Stimulated activated CD4-positive, alpha-beta T cell treated with anti-CD3 and anti-CD28 coated beads, Interleukin-15, amount 100 ng/mL, for 48 hours (primary cell): ENCODE measurements at places on chromosomes 5 and 9.
A peak's percentile ranks its signal among the peaks of the same experiment; 100 is the strongest.

GRCh38 chr5:174188295-174188694, 142.8 kb downstream of the NSG2 start:
- no peak for DNase-seq

DNA sequence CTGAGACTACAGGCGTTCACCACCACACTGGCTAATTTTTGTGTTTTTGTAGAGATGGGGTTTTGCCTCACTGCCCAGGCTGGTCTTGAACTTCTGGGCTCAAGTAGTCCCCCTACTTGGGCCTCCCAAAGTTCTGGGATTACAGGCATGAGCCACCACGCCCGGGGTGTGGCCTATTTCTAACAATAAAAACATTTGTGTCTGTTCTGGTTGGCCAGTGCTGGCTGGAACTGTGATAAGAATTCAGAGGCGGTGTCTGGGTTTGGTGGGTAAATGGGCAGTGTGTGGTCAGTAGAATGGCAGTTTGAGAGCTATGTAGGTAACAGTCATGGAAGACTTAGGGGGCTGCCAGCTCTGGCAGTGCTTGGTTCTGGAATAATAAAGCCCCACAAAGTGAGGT, 46.9 kb upstream of the SYNPO start:
- no peak for DNase-seq

- no peak for DNase-seq
Observed at GRCh38 chr5:159864885-159865691, 51.2 kb upstream of the ADRA1B start.

DNA sequence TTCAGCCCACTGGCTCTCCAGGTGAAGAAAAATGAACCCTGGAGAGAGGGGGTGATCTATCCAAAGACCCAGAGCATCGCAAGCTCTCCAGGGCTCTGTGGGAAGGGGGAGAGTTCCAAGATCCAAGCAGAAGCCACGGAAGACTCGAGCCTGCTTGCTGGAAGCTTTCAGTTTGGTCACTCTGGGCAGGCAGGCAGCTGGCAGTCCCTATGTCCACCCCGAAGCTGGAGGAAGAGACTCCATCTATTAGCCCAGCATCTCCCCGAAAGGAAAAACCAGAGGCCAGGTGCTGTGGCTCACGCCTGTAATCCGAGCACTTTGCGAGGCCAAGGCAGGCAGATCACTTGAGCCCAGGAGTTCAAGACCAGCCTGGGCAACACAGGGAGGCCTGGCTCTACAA, 10.7 kb upstream of the SPARC start:
- DNase-seq: no peak

GRCh38 chr9:23826120-23826629, at the start of gene ELAVL2:
TSS of gene ELAVL2 (minus strand) at chr9:23826240. CDS start at chr9:23762234, 64,006 bp downstream.
- DNase-seq: peak; percentile 14

- no peak for DNase-seq
Observed at GRCh38 chr5:89930591-89931392, 478.8 kb downstream of the CETN3 start.

DNA sequence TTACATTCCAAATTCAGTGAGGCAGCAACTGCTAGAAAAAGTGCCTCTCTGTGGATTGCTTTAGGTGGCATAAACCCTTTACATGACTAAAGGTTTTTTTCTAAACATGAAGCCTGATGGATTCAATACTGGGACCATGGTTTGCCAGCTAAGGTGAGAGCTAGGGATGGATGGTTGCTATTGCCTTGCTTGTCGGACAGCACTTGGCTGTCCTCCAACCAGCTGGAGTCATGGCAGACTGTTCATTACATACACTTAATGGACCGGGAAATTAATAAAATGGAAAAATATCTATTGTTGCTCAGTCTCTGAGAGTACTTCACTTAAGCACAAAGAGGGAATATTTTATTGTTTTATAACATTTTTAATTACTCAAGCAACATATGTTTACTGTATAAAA, 116.9 kb upstream of the TRPC7 start:
- no peak for DNase-seq

DNA sequence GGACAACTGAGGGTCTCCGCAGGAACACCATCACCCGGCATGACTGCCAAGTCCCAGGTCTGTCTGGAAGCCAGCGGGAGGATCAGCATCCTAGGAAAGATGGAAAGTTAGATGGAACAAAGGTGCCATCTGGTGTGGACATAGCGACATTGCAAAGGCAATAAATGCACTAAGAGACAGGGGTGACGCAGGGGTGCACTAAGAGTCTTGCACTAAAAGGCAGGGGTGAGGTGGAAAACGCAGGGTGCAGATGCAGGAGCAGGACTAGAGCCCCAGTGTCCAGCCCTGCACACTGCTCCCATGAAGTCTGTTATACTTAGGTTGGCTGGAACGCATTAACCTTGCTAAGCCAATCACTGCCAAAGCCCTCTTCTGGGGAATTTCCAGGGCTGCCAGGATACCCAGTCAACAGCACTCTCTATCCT, 15.5 kb downstream of the ATOX1 start:
- no peak for DNase-seq

DNA sequence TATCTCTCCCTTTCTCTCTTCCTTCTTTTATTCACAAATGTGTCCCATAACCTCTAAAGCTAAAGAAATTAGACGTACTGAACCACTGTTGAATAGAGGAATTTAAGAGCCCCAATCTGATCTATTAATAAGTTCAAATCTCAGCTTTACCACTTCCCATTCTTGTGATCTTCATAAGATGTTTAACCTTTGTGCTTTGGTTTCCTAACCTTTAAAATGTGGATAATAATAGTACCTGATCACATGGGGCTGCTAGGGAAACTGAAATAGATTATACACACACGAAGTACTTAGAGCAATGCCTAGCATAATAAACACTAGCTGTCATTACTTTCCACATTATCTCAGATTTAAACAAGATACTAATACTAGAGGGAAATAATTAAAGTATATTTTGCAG, 324.3 kb upstream of the SEMA6A start:
- DNase-seq: no peak

DNA sequence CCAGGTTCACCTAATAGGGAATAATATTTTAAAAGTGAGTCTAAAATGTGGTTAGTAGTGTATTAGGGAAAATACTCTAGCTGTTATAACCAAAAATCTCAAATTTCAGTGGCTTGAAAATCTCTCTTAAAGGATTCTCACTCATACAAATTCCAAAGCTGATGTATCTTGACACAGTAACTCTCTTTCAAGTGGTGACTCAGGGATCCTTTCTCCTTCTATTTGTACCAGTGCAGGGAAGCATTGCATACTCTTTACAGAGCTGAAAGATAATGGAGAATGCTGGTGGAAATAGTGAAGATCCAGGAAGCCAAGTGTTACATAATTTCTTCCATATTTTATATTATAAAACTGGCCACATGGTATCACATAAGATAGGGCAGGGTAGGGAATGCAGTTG, 560.2 kb upstream of the CDH9 start:
- DNase-seq: no peak

DNA sequence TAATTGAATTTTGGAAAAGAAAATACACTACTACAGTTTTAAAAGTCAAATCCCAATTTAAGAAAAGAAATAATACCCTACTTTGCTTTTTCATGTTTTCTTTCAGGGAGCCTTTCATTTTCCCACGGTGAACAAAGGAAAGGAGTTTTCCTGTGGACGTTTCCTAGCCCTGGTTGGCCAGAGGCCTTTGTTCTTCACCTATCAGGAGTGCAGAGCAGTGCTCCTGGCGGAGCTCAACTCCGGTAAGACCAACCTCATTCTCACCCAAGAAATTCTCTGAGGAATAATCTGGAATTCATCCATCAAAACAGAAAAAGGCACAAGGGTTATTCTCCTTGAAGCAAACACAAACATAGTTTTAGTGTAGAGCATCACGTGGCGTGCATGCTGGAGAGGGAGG, 248.9 kb downstream of the ADGRV1 start:
- no peak for DNase-seq

- no peak for DNase-seq
Observed at GRCh38 chr5:94778732-94779131, 160.3 kb downstream of the SLF1 start.

DNA sequence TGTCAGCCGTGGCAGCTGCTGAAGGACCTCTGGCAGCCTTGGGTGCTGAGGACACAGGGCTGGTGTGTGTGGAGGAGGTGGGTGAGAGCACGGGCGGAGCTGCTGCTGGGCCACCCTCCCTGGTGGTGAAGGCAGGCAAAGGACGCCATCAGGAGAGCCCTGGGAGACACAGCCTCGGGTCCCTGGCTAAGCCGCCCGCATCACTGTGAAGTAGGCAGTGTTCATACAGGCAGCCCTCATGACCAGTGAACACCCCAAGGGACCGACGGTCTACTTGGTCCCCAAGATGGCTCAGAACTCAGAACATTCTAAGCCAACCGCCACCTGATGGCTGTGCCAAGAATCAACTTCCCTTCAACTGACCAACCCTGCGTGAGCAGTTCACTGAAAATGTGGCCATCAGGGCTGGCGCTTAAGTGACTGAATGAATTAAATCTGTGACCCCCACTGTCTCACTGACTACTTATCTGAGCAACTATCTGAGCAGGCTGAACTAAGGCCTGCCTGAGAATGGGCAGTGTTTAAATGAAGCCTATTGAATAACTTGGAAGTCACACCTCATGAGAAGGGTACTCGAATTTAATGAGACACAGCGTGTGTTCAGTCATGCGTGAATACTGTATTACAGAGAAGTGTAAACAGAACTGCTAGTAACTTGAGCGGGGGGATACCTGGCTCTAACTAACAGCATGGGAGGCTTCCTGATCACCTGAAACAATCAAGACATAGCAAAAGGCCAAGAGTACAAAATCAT, 54.7 kb upstream of the SIMC1 start:
- DNase-seq: no peak

DNA sequence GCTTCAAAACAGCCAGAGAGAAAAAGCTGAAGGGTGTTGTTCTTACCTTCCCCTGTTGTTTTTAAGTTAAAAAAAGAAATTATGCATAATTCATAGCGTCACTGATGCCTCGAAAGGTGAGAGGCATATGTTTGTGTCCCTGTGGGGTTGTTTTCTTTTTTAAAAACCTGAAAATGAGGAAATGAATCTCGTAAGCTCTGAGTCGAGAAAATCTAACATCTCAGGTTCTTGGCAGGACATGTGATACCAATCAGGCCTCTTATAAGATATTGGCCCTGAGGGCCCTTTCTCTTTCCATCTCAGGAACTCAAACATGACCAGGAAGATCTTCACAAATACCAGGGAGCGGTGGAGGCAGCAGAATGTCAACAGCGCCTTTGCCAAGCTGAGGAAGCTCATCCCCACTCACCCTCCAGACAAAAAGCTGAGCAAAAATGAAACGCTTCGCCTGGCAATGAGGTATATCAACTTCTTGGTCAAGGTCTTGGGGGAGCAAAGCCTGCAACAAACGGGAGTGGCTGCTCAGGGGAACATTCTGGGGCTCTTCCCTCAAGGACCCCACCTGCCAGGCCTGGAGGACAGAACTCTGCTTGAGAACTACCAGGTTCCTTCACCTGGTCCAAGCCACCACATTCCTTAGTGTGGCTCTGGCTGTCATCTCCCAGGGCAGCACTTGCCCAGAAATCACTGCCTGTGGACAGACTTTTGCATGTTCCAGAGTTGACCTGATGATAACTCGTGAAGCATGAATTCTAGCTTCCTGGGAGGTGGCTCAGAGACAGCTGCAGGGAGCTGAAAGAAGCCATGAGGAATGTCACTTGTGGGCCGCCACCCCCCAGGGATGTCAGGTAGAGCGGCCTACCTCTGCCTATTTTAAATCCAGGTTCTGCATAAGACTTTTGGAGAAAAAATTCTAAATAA, at the start of gene TAL2:
Gene TAL2 (plus strand): TSS at position 274 of the 921 bp plus-strand sequence. CDS start 40 bp downstream, at position 314.
- no peak for DNase-seq

DNA sequence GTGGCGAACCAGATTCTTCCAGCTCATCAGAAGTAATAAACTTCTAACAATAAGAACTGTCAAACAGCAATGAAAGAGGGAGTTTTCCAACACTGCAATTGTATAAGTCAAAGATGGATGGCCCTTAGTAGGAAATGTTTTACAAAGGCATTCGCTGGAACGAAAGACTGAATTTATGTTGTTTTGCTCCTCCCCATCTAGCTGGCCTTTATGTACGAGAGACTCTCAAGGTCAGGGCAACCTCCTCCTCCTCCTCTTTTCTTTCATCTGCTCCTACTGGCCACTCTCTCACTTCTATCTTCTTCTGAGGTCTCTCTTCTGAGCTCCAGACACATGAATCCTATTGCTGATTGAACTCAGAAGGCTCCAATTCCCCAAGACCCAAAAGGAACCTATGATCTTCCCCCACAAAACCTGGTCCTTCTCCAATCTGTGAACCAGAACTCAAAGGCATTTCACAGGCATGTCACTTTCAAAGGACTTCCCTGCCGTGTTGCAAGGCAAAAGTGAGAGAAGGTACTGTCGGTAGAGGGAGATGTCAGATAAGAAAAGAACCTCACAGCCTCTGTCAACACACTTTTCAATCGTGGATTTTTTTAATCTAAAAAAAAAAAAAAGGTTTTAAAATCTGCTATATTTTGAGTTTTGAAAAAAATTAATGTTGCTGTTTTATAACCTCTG, 28.5 kb upstream of the PUM3 start:
- DNase-seq: no peak

DNA sequence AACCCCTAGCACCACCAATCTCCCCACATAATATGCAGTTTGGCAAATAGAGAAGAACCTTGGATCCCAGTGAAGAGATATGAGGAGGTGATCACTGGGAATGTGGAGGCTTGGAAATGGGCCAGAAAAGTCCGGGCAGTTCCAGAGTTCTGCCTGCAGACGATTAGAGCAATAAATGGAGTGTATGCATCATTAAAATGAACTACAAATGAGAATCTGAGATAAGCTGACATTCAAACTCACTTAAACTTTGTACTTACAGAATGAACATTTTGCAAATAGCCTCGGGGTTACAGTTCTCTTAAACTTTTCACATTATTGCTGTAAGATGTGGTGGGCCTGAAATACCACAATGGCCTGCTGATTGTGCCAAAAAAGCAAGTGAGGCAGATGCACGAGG, 23.0 kb upstream of the LHFPL2 start:
- no peak for DNase-seq

DNA sequence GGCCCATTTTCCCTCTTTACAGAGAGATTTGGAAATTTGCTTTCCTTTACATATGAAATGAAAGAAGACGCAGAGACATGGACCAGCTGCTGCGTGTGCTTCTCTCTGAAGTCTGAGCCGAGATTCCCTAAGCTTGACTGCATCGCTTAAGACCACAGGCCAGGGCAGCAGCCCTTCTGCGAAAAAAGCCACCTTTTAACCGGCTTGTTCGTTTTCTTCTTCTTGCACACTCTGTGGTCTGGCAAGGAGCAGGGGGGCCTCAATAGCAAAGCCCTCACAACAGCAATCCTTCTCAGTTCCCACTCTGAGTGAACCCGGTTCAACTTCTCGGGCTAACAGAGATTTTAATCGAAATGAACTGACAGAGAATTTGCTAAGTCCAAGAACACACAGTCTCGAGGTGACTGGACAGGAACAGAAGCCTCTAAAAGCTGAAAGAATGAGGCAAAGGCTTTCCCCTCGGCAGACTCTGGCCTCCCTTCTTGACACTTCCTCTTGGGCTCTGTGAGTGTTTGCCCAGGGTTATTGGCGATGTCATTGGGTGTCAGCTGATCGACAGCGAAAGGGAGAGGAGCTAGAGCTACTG, 512.9 kb upstream of the KLF4 start:
- DNase-seq: no peak

DNA sequence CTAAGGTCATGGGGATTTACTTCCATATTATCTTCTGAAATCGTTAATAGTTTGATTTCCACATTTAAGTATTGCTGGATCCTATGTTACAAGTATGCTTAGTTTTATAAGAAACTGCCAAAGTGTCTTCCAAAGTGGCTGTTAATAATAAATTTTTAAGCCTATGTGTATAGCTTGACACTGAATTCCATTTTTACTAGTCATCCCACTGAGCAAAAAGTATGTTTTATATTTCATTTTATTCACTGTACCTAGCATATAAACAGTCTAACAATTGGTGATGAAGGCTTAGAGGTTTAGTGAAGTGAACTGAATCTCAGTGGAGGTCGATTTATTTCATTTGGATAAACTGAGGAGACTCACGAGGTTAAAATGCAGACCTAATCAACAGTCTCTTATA, 174.6 kb downstream of the ADAMTS6 start:
- no peak for DNase-seq
